T-helper 9 cell (primary cell): ENCODE measurements at places on chromosomes 5 and 9.

GRCh38 chr5:125587631-125588030, 835.6 kb upstream of the GRAMD2B start:
- DNase-seq = no peak

DNA sequence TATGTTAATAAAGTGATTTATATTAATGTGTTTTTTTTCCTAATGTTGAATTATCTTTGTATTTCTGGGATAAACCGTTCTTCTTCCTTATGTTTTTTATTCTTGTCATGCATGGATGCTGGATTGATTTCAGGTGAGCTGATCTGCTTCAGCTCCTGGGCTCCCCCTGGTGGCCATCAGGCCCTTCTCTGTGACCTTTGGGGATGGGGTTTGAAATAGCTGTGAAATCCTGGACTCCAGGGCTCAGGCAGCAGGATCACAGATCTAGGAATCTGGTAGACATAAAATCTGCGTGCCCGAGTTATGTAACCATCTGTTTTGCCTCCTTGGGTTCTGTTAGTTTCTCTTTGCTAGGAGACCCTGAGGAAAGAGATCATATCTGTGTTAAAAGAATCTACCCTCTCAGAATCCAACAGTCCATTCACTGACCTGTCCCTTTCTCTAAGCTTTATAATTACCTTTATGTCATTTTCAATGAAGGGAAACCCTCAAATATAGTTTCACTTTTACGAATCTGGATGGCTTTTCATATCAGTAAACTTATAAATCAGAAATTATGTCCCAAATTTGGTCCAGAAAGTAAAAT, 12.2 kb upstream of the OR13J1 start:
- peak; percentile 84 for DNase-seq

- DNase-seq = no peak
Observed at GRCh38 chr9:35798658-35799374, 7.4 kb downstream of the NPR2 start.

- DNase-seq = no peak
Observed at GRCh38 chr5:111366388-111366787, 142.2 kb downstream of the CAMK4 start.

- no peak for DNase-seq
Observed at GRCh38 chr5:93385655-93386054, 195.4 kb downstream of the NR2F1-AS1 start.

GRCh38 chr5:169012450-169012849, 288.5 kb downstream of the SLIT3 start:
- no peak for DNase-seq

- DNase-seq = no peak
Observed at GRCh38 chr5:131302506-131302905, 38.7 kb downstream of the CDC42SE2 start.

GRCh38 chr9:128145536-128145935, 3.7 kb upstream of the LCN2 start:
- DNase-seq = no peak

- DNase-seq = no peak
Observed at GRCh38 chr5:116522356-116523136, 52.1 kb downstream of the SEMA6A start.

- no peak for DNase-seq
Observed at GRCh38 chr9:133713150-133713959, 24.8 kb downstream of the SARDH start.

DNA sequence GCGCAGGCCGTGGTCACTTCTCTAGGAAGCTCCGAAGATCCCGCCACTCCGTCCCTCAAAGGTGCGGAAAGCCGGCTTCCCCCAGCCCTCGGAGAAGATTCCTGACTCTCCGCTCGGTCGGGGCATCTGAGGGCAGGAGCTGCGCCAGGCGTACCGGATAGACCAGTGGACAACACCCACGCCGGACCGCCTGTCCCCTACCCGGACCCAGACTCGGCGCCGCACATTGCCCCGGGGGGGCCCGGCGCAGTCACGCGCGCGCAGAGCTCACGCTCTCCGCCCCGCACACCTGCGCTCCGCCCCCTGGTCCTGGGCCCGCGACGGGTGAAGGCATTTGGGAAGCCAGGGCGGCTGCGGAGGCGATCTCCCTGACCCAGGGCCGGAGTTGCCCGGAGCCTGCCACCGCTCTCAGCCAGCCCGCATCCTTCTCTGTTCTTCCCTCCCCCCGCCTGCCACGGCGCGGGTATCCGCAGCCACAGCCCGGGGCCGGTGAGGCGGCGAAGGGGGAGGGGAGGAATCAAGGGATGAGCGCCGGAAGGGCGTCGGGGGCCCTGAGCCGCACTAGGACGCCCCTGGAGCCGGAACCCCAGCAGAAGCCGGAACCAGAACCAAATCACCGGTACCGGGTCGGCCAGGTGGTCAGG, 448 bp downstream of the RELL2 start:
- peak; percentile 51 for DNase-seq

- no peak for DNase-seq
Observed at GRCh38 chr5:74257645-74258313, 382.7 kb downstream of the ENC1 start.

DNA sequence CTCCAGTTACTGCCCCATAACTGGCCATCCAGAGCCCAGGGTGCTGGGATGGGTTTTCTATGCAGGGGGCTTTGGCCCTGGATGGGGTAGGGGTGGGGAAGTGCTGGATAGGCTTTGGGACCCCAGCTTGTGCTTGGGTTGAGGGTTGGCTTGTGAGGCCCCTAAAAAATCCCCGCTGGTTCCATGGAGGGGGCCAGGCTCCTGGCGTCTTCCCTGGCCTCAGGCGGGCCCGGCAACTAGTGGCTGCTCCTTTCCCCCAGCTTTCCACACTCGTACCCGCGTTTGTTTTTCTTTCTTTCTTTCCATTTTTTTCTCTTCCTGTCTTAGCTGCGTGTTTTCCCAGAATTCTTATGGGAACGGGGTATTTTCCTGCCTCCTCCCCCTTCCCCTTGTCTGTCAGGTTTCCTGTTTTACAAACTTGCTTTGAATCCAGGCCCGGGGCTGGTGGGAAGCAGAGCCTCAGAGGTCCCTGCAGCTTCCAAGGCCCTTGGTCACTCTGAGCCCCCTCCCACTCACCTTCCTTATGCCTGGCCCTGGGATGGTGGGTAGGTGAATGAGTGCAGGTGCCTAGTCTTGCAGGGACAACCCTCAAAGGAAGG, 40.2 kb downstream of the RGS3 start:
- no peak for DNase-seq

DNA sequence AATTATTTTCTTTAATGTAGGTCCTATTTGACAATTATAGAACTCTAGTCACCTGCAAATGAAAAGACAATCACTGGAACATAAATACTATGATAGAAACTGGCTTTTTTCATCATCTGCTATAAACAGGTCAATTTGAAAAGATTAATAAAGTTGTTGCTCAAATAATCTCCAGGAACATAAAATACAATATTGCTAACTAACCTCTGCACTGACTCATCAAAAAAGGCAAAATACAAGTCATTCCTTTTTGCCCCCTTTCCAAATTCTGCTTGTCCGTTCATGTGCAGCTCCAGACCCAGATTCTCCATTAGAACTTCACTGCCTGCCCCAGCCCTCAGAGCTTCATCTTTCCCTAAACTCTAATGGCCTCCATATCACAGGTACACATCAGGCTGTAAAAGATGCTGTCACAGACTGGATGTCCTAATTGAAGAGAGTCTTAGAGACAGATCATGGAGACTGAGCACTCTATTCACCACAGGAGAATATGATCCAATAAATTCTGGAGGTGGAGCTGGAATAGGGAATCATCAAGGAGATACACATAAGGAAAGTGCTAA, 1.6 kb downstream of the DCTN4 start:
- no peak for DNase-seq
